ENCODE measurements at places on chromosomes 1 and 21.

GRCh38 chr1:115288591-115289198 lies 49.4 kb downstream of the NGF start:
- peak; percentile 15 for DNase-seq

GRCh38 chr1:163275222-163275621 lies 46.5 kb upstream of the NUF2 start:
- no peak for DNase-seq

DNA sequence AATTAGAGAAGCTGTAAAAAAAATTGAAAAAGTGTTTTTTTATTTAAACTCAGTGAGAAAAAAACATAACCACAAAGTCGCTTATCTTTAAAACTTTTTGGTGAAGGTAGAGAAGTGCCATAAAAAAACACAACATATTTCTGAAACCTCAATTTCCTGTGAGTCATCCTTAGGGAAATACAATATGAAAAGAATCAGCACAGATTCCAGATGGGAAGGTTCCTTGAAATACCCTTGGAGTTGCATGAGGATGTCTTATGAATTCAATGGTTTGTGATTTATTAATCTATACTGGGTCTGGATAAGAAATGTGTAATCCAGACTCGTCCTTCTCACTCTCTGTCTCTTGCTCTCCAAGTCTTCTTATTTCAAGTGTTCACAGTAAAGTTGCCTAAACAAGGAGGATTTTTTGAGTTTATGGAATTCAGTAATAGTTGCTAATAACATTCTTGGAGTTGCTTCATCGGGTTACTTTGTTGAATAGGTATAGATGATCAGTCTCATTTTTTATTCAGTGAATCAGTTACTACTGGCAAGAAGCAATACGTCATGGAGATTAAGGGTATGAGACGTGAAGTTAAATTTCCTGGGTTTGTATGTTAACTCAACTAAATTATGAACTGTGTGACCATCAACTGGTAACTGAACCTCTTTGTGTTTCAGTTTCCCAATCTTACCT lies 191.4 kb downstream of the KCNK2 start:
- DNase-seq = no peak

- DNase-seq = no peak
Observed at GRCh38 chr1:186026946-186027345, 292.8 kb downstream of the HMCN1 start.

DNA sequence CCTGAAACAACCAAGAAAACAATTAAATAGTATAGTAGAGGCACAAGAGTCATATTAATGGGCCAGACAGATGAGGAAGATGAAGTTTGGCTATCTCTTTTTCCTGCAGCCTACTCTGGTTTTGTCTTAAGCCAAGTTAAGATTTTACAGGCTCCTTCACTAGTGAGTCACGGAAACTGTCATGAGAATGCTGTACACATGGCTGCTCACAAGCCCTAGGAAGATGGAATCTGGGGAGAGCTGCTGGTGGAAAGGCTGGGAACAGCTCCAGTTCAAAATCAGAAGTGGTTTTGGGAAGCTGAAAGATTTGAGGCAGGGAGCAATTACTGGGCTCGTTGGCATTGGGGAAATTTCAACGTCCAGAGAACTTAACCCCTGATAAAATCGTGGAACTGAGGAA lies 46.4 kb upstream of the S1PR1 start:
- no peak for DNase-seq

GRCh38 chr1:89065079-89065868 lies at the start of gene GBP1:
GBP1 (minus strand) TSS chr1:89065208; CDS start chr1:89063234, 1,974 bp downstream.
- DNase-seq = no peak

GRCh38 chr1:32627596-32628162 lies 22.7 kb downstream of the ZBTB8OS start:
- DNase-seq = no peak

DNA sequence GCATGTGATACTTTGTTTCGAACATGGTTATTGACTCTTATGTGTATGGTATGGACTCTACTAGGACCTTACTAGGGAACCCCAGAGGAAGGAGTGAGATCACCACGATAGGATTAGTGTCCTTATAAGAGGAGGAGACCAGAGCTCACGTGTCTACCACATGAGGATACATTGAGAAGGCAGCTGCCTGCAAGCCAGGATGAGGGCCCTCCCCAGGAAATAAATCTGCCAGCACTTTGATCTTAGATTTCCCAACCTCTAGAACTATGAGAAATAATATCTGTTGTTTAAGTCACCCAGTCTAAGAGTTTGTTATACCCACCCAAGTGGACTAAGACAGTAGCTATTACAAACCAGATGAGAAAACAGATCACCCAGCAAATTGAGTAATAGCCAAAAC lies 559.3 kb upstream of the USP24 start:
- DNase-seq = no peak

DNA sequence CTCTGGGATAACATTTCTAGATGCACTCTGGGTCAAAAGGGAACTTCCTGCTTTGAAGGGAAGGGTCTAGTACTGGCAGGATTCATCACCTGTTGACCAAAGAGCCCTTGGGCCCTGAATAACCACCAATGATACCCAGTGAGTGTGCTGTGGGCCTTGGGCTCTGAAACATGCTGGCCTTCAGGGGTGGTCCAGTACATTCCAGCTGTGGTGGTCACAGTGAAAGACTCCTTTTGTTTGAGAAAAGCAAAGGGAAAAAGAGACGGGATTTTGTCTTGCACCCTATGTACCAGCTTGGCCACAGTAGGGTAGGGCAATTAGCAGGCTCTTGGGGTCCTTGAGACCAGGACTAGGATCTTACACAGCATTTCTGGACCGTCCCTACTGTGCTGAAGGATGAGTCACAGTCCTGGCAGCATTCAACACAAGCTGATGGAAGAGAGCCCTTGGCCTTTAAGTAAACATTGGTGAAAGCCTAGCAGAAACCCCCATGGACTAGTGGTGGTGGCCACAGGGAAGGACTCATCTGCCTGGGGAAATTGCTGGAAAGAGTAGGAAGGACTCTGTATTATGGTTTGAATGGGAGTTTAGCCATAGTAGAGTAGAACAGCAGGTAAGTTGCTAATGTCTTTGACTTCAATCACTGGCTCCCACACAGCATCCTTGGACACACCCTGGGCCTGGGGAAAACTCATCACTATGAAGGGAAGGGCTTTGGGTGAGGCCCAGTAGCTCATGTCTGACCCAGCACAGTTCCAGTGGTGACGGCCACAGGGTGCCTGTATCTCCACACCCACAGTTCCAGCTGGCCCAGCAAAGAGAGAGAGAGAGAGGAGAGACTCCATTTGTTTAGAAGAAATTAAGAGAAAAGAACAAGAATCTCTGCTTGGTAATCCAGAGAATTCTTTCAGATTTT lies 87.5 kb downstream of the COL24A1 start:
- DNase-seq = no peak

DNA sequence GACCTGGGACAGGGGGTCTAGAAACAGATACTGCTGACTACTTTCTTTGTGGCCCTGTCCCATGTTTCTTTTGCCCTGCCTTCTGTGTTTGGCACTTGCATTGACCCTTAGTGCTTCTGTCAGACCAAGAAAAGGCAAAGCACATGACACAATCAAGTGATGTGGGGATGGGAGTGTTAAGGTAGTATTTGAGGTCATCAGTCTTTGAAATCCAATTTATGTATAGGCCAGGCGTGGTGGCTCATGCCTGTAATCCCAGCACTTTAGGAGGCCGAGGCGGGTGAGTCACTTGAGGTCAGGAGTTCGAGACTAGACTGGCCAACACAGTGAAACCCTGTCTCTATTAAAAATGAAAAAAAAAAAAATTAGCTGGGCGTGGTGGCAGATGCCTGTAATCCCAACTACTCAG lies 26.0 kb downstream of the SERBP1 start:
- no peak for DNase-seq

DNA sequence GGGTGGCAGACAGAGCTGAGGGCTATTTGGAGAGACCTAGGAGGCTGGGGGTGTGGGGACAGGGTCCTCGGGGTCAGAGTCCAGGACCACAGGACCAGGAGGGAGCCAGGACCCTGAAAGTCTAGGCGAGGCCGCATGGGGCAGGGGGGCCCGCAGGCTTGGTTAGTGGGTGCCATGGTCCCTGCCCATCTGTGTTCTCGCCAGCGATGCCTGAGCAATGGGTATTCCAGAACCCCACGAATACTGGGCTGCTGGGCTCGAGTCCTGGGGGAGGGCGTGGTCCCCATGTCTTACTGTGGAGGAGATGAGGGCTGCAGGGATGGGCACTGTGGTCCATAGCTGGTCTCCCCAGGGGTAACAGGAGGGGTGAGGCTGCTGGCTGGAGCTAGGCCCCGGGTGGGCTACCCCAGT lies 2.0 kb downstream of the KRTAP10-6 start:
- no peak for DNase-seq
